ENCODE measurements at places on chromosomes 6 and 20.

DNA sequence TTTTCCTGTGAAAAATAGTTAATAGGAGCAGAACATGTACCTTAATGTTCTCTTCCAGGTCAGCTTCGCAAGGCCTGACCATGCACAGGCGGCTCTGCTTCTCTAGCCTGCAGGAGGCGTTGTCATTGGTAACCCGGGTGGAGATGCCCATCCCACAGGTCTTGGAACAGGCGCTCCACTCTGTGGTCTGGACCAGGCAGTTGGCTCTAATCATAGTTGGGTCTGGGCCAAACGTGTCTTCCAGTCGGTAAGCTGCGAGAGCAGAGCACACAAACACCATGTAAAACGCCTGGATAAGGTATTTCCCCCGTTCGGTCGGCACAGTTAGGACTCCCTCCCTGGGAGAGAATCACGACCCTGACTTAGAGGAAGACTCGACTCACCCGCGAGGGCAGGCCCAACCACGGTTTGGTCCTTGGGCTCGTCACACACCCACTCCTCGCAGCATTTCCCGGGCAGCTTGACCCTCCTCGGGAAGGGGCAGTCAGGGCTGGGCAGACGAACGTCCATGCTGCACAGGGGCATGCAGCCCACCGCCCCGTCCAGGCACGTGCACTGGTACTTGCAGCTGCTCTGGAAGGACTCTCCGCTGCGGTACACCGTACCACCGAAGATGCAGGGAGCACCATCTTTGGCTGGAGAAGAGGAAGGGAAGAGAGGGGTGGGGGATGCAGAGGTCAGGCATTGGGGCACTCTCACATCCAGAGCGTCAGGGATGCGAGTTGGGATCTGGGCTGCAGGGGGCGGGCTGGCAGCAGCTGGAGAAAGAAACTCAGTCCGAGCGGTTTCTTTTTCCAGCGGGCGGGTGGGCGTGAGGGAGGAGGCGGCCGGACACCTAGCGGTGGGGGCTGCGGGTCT is 1.0 kb downstream of the CCN2 start:
- peak; percentile 86 for DNase-seq

GRCh38 chr6:5205877-5206850 is 54.6 kb downstream of the LYRM4 start:
- peak; percentile 64 for DNase-seq

DNA sequence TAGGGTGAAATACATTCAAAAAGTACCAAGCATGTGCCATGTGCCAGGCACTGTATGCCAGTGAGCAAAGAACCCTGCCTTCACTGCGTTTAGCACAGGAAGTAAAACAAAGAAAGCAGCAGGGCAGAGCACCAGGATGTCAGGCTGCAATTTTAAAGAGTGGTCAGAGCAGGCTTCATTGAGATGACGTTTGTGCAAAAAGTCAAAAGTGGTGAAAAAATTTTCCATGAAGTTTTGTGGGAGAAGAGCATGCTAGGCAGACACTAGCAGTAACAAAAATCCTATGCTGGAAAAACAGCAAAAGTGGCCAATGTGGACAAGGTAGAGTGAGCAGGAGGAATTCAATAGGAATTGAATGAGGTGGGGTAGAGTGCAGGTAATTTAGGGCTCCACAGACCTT is 31.3 kb downstream of the AKIRIN2 start:
- no peak for DNase-seq

DNA sequence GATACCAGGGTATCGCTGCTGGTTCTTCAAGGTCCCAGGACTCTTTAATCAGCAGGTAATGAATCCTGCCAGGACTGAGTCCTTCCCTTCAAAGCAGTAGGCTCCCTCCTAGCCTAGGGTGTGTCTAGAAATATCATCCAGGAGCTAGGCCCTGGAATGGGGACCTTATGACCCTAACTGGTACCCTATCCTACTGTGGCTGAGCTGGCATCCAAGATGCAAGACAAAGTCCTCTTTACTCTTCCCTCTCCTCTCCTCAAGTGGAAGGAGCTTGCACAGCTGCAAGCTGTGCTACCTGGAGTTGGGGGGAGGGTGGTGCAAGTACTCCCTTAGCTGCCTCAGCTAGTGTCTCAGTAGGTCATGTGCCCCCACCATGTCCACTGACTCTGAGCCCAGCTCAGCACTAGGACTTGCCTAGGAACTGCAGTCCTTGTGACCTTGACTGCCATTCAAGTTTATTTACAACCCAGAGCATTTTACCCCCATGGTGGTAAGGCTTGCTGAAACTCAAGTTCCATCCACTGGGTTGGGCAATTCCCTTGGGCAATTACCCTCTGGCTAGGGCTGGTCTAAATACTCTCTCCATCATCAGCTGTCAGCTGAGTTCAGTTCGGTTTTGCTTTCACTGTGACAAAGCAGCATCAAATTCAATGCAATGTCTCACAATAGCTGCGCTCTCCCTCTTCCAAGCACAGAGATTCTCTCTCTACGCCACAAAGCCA is 48.4 kb upstream of the TOP1 start:
- no peak for DNase-seq

DNA sequence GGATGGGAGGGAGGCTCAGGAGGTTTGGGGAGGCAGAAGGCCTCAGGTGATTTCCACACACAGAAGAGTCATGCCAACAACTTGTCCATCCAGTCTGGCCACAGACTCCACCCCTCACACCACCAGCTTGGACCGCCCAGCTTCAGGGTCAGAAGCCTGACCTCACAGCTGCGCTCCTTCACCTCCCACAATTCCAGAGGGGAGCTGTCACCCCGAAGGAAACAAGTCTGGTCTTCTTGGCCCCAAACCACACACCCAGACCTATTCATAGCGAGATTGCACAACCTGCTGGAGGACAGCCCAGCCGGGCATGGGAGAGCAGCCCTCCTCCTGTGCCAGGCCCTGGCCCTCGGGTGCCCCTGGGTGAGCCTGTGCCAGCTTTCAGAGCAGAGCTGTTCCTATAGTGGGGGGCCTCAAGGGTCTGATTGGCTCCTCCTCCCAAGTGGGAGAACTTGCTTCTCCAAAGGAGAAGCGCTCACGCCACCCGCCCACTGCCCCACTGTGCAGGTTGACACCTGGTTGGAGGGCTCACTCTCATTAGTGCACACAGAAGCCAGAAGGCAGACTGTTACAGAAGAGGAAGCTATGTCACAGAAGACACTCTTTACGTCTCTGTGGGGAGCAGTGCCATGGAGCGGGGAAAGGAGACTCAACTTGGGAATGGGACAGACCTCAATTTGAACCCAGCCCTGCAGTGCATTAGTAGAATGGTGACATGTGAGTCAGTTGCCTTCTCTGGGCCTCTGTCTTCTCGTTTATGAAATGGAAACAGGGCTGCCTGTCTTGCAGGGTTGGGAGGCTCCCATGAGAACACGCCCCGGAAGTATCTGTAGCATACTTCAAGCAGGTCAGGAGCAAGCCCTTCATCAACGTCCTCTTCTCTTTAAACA is 128.8 kb downstream of the FOXO3 start:
- DNase-seq: peak; percentile 24

GRCh38 chr6:75266716-75267291 is 17.8 kb downstream of the TMEM30A start:
- DNase-seq: peak; percentile 52

DNA sequence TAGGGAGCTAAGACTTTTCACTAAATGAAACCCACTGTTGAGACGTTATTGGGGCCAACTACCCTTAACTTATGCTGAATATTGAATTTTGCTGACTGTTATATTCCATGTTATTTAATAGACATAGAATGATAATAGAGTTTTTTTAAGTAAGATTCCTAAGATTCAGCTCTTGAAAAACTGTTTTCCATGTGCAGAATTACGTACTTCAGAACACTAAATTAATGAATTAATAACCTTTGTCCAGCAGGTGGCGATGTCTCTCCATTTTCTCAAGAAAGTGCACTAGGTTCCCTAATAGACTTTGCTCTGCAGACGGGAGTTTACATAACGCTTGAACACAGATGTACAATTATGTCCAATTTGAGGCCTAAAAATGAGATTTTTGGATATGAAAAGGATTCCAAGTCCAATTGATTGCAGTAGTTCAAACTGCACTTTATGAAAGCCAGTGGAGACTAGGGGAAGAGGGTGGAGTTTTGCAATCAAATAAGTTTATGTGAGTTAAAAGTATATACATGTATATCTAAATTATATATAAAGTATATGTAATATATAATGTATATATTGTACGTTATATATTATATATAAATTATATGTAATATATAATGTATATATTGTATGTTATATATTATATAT is 282.1 kb downstream of the UST start:
- peak; percentile 87 for DNase-seq

GRCh38 chr6:122676688-122677087 is 66.5 kb downstream of the PKIB start:
- no peak for DNase-seq

DNA sequence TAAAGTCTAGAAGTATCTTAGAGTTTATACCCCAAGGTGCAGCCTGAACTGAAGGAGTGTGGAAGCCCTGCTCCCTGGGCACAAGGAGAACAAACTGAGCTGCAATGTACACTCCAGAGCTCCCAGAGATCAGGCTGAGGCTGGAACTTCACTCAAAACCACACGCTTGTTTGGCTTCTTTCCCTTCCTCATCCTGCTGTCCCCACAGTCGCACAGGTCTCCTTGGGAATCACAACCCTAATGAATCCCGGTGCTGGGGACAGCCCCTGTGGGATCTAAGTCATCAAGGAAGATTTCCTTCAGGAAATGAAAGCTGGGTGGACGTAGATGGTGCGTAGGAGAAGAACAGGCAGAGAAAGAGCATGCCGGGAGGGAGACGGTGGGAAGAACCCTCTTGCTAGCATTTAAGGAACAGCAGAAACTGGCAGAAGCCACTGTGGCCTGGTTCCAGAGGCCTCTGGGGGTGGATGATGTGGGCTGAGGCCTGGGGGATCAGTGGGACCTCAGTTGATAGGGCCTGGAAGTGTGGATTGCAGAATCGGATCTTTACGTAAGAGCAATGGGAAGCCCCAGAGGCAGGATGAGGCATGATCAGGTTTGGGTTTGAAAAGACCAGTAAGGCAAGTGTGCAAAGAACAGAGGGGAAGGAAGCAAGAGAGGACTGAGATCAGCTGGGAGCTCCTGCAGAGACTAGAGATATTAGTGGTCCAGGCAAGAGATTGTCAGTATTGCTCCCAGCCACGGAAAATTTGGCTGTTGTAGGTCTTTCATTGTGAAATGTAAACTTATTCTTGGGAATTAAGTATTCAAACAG is 21.4 kb downstream of the CYP24A1 start:
- no peak for DNase-seq

GRCh38 chr6:136103763-136104311 is 146.3 kb downstream of the MTFR2 start:
- no peak for DNase-seq

Measured in fibroblast of skin of right quadriceps (primary cell).